ENCODE measurements at places on chromosomes 1 and 21. TPM values are rescaled to one million over a fixed set of nuclear protein-coding genes. Genes with fewer than 3 reads are reported as not detected.

The LRRN2 gene
- polyA plus RNA-seq = 0.78 TPM

The PPIE gene
- 51.9 TPM for polyA plus RNA-seq

The KRTAP21-3 gene
- not detected for polyA plus RNA-seq

The TAS1R1 gene
- polyA plus RNA-seq = 0.19 TPM

The AMY1C gene
- not detected for polyA plus RNA-seq

The PDE9A gene
- polyA plus RNA-seq = 27.2 TPM

The CYP2J2 gene
- 1.4 TPM for polyA plus RNA-seq

The ZNF648 gene
- 0.24 TPM for polyA plus RNA-seq

The PADI4 gene
- not detected for polyA plus RNA-seq

The AZIN2 gene
- polyA plus RNA-seq = 0.37 TPM

The AGMAT gene
- polyA plus RNA-seq = 2.3 TPM

The CD164L2 gene
- polyA plus RNA-seq = 2.4 TPM

The ATF6 gene
- 4.0 TPM for polyA plus RNA-seq

The KDF1 gene
- 17.4 TPM for polyA plus RNA-seq

- no peak overlapping the region for H3K4me3 ChIP-seq
- H3K4me1 ChIP-seq = no peaks in the 10 kb centered on the region
- DNase-seq = no peak
- H3K27me3 ChIP-seq = no peaks in the 10 kb centered on the region
- H3K27ac ChIP-seq = no peak overlapping the region
Observed at GRCh38 chr1:117104986-117105385, 16.6 kb downstream of the TRIM45 start.

GRCh38 chr1:162549001-162549400, 12.5 kb upstream of the UAP1 start:
- no peak for DNase-seq
- no peak overlapping the region for H3K27ac ChIP-seq
- H3K36me3 ChIP-seq = no peaks in the 10 kb centered on the region
- H3K27me3 ChIP-seq = no peaks in the 10 kb centered on the region
- H3K4me1 ChIP-seq = no peaks in the 10 kb centered on the region
- no peak overlapping the region for H3K4me3 ChIP-seq

DNA sequence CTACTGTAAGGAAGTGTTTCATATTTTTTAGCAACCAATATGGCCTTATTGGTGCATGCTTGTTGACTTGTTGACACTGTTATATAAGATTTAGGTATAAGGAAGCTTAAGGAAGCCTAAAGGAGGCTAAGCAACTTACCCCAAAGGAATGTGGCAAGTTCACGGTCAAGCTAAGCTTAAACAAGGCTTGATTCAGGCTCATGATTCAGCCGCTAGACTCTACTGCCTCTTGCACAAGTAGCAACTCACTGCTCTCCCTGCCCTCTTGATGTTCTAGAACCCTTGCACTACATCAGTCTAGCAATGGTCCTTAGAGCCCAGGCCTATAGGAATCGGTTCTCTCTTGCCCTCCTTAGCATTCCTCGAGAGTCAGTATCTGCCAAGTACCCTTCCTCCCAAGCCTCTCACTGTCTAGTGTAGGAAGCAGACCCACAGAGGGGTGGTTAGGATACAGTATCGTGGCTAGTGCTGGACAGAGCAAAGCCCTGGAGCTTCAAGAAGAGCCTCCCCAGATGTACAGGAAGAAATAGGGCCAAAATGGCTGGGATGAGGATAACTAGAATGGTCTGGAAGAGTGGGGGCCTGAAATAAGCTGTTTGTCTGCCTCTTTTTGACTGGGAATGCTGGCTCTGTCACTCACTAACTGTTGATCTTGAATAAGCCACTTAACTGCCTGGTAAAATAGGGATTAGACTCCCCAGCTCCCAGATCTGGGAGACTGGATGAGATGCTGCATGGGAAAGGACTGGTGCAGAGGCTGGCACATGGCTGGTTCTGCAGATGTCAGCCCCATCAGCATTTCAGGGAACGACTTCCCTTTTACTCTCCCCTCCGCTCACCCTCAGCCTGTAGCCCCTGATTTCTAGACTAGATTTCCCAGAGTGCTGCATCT, 122.2 kb downstream of the NAV1 start:
- DNase-seq = no peak
- H3K36me3 ChIP-seq = no peaks in the 10 kb centered on the region
- H3K27ac ChIP-seq = no peak overlapping the region
- H3K4me1 ChIP-seq = no peaks in the 10 kb centered on the region

DNA sequence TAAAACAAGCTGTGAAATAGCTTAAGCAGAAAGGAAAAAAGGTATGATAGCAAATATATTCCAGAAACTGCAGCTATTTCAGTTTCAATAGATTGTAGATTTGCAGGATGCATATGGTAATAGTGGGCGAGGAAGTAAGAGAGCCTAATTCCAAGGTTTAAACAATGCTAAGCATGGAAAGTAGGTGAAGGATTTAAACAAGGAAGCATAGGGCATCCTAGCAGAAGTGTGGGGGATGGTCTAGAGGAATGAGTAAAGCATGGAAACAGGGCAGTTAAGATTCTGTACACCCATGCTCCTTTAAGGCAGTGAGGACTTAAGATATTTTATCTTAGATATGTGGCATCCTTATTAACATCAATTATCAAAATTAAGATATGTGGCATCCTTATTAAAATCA, 2.6 kb downstream of the IVNS1ABP start:
- H3K36me3 ChIP-seq = peaks cover 20% of the 10 kb centered on the region
- peak overlapping the region; percentile 24 for H3K27ac ChIP-seq
- no peaks in the 10 kb centered on the region for H3K27me3 ChIP-seq
- DNase-seq = peak; percentile 46

DNA sequence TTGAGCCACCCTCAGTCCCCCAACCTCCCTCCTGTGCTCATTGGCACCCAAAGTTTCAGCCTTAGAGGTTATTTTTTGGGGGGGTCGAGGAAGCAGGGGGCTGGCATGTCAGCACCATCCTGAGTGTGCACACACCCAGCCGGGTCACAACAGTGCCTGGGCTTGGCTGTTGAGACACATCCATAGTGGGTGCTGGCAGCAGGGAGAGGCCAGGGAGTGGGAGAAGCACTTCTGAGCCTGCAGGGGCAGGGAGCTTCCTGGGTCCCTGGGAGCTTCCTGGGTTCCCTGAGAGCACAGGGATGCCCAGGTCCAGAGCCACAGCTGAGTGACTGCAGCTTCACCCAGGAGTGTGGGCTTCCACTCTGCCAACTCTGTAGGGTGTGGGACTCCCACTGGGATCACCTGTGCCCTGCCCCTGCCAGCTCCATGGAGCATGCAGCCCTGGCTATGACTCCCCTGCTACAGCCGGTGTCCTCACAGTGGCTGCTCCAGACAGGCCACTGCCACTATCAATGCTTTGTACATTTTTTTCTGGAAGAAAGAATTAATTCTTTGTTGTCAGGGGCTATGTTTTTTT, 240.4 kb downstream of the PTGER3 start:
- no peak overlapping the region for H3K27ac ChIP-seq
- no peak for DNase-seq

GRCh38 chr21:26544201-26544775, 28.8 kb downstream of the CYYR1 start:
- H3K36me3 ChIP-seq = no peaks in the 10 kb centered on the region
- no peak for DNase-seq
- peaks cover 5% of the 10 kb centered on the region for H3K4me1 ChIP-seq
- no peaks in the 10 kb centered on the region for H3K27me3 ChIP-seq
- H3K27ac ChIP-seq = no peak overlapping the region

GRCh38 chr1:186491336-186491735, 30.4 kb upstream of the PDC start:
- no peak for DNase-seq
- H3K27ac ChIP-seq = no peak overlapping the region

GRCh38 chr1:178921499-178921898, 50.6 kb upstream of the ANGPTL1 start:
- H3K27ac ChIP-seq = no peak overlapping the region
- no peak for DNase-seq
- no peaks in the 10 kb centered on the region for H3K4me1 ChIP-seq
- no peak overlapping the region for H3K4me3 ChIP-seq
- H3K27me3 ChIP-seq = no peaks in the 10 kb centered on the region

- no peak overlapping the region for H3K27ac ChIP-seq
- peaks cover 20% of the 10 kb centered on the region for H3K27me3 ChIP-seq
- peaks cover 44% of the 10 kb centered on the region for H3K4me1 ChIP-seq
Observed at GRCh38 chr1:14739082-14739832, 140.8 kb downstream of the KAZN start.

DNA sequence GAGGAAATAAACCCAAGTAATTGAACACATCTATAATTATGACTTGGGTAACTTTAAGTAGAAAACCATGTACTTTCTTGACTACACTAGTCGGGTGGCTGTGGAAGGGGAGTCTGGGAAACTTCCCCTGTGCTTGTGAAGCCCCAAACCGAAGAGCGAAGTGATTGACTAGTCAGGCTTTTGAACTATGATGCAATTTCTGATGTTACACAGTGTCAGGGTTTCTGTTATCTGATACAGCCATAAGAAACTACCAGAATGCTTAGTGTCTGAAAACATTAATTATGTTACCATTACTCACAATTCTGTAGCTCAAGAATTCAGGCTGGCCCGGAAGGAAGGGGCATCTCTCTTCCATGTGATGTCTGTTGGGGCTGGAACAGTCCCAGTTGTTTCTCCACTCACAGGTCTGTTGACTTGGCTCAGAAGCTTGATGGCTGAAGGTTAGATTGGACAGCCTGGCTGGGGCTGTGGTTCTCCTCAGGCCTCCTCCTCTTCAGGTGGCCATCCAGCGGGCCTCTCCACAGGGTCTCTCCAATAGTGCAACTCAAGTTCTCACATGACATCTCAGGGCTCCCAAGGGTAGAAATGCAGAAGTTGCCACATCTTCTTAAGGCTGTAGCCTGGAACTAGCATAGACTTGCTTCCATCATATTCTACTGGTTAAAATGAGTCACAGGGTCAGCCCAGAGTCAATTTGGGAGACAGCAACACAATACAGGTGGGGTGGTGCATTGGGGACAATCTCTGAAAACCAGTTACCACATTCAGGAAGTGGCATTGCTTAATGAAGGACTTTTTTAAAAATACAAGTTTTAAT, 8.3 kb upstream of the C8B start:
- H3K27ac ChIP-seq = no peak overlapping the region
- H3K27me3 ChIP-seq = no peaks in the 10 kb centered on the region

- no peak overlapping the region for H3K4me3 ChIP-seq
- peaks cover 6% of the 10 kb centered on the region for H3K4me1 ChIP-seq
- H3K27ac ChIP-seq = peak overlapping the region; percentile 48
- peaks cover 10% of the 10 kb centered on the region for H3K36me3 ChIP-seq
- no peaks in the 10 kb centered on the region for H3K27me3 ChIP-seq
- DNase-seq = peak; percentile 98
Observed at GRCh38 chr1:151340870-151341754, 5.9 kb downstream of the RFX5 start.

GRCh38 chr1:33357099-33357498, 36.2 kb upstream of the A3GALT2 start:
- DNase-seq = no peak
- no peak overlapping the region for H3K27ac ChIP-seq
- H3K36me3 ChIP-seq = no peaks in the 10 kb centered on the region
- H3K4me3 ChIP-seq = no peak overlapping the region
- peaks cover 74% of the 10 kb centered on the region for H3K27me3 ChIP-seq

GRCh38 chr21:33286600-33287456, 20.7 kb downstream of the IL10RB start:
- no peaks in the 10 kb centered on the region for H3K36me3 ChIP-seq
- DNase-seq = no peak
- no peaks in the 10 kb centered on the region for H3K4me1 ChIP-seq
- H3K27me3 ChIP-seq = no peaks in the 10 kb centered on the region
- no peak overlapping the region for H3K4me3 ChIP-seq
- H3K27ac ChIP-seq = no peak overlapping the region

GRCh38 chr1:231592809-231593208, 33.8 kb upstream of the DISC1 start:
- no peaks in the 10 kb centered on the region for H3K27me3 ChIP-seq
- H3K36me3 ChIP-seq = no peaks in the 10 kb centered on the region
- peaks cover 3% of the 10 kb centered on the region for H3K4me1 ChIP-seq
